ENCODE measurements at places on chromosomes 4 and X.

GRCh38 chrX:48540028-48540375, 488 bp downstream of the TBC1D25 start:
- peak; percentile 53 for DNase-seq

GRCh38 chr4:185405296-185405999, 8.8 kb downstream of the ANKRD37 start:
- DNase-seq, result no peak

- no peak for DNase-seq
Observed at GRCh38 chr4:2186133-2186864, 55.6 kb downstream of the HAUS3 start.

DNA sequence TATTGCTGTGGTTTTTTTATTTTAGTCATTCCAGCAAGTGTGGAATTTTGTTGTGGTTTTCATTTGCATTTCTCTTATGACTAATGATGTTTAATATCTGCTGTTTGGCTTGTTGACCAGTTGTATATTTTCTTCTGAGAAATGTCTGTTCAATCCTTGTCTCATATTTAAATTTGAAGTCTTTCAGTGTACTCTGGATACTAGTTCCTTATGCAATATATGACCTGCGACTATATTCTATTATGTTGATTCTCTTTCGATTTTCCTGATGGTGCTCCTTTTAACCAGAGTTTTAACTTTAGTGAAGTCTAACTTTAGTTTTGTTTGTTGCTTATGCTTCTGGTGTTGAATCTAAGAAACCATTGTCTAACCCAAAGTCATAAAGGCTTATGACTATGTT, 1528.0 kb downstream of the TECRL start:
- no peak for DNase-seq

DNA sequence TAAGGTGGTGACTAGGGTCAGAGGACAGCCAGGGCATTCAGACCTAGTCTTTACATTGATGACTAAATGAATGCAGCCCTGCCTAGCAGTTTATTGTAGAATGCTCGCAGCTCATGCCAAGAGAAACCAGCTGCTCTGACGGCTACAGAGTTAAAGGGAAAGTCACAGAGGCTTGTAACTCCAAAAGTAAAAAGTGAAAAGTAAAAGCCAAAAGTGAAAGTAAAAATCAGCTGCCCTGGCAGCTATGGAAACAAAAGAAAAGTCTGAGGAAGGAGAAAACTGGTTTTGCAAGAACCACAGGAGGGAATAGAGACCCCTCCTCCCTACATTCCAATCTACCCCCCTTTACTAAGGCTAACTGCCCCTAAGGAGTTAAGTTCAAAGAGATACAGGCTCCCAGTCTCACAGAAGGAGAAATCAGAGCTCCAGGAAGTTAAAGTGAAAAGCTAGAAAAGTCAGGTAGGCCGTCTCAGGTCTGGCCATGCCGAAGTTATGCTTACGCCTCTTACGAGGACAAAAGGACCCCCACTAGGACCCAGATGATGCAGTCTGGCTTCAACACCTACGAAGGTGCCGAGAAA, 6.0 kb downstream of the GAGE10 start:
- no peak for DNase-seq

DNA sequence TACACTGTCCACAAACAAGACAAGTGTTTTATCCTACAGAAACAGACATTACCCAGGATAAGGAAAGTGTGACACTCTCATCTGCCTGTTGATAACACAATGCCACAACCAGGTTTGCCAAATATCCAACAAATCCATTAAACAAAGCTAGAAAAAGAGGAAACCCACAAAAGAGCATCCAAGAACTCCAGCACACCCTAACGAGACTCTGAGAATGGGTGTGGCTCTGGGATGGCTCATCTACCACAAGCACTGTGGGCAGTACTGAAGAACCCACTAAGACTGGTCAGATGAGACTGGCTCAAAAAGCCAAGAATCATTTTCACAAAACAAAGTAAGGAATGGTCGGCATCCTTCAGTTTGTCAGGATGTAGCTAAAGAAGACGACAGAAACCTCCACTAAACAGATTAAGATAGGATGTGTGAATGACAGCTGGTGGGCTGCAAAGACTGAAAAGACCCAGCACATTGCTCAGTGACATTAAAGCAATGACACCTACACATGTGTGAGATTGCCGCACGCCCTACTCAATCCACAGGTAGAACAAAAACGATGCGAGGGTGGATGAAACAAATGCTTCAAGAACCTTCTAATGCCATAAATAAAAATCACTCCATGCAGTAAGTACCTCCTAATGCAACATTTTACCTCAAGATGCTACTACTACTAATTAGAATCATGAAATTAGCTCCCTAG, 14.7 kb downstream of the ATP8A1 start:
- no peak for DNase-seq

GRCh38 chrX:40064055-40064597, 33.6 kb downstream of the BCOR start:
- DNase-seq, result no peak

GRCh38 chrX:12997906-12998687, 23.2 kb downstream of the TMSB4X start:
- no peak for DNase-seq

GRCh38 chr4:109962401-109962800, 49.7 kb downstream of the EGF start:
- no peak for DNase-seq

DNA sequence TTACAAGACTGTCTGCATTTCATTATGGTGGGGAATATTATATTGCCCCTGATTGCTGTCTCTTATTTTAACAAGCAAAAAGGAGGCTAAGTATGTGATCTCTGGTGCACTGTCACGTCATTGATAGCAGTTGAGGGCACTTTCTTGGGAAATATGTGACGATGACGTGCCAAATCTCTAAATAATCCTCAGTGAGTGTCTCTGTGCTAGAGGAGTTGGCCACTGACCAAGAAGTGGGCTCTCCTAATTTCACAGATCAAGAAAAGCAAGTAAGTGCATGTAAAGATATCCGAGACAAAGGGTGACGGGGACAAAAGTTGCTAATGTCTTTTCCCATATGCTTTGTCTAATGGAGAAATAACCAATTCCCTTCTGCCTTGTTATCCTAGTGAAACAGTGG, 487.4 kb upstream of the TENM3 start:
- no peak for DNase-seq

DNA sequence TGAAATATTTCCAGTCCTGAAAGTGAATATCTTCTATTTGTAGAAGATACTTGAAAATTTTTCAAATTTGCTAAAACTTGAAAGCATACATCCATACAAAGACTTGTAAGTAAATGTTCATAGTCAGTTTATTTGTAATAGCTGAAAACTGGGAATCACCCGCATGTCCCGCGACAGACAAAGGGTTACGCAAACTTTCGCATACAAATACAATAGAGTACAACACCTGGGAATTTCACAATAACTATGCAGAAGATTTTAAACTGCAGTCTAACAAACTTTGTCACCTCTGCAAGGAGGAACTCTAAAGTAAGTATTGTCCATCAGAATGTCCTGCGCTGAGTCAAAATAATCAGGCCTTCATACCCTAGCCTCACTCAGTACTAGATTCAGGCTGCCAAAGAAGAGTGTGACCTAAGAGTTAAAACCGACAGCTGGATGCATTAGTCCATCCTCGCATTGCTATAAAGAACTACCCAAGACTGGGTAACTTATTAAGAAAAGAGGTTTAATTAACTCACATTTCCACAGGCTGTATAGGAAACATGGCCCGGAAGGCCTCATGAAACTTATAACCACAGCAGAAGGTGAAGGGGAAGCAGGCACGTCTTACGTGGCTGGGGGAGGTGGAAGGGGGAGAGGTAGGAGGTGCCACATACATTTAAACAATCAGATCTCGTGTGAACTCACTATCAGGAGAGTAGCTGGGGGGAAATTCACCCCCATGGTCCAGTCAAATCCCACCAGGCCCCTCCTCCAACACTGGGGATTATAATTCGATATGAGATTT, 60.4 kb downstream of the MMRN1 start:
- DNase-seq, result no peak

DNA sequence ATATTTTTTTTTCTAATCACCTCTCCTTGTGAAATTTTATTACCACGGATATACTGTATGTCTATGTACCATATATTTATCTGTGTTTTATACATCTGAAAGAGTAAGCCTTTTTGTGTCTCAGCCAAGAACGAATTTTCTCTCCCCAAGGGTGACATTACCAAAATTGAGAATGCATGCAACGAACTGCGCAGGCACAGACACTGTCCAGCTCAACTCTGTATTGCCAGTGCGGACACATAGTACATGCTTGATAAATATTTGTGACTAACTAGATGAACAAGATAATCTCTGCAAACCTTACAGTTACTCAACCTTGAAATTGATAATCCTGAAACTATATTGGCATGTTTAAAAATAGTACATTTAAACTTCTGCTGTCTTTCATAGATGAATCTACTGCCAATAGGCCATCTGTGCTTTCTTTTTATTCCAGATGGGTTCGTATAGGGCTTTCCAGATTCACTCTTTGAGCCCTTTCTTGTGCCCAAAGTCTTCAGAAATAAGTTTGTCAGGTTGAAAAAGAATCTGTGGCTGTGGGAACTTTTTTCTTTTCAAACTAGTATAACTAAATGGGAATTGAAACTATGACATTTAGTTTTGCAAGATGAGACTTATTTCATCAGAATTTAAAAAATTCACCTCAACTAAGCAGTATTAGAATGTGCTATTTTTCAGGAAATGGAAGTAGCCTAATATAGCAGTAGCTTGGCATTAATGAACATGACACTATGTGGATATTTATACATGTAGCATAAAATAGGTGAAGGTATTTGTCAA, 38.9 kb downstream of the DTHD1 start:
- no peak for DNase-seq

DNA sequence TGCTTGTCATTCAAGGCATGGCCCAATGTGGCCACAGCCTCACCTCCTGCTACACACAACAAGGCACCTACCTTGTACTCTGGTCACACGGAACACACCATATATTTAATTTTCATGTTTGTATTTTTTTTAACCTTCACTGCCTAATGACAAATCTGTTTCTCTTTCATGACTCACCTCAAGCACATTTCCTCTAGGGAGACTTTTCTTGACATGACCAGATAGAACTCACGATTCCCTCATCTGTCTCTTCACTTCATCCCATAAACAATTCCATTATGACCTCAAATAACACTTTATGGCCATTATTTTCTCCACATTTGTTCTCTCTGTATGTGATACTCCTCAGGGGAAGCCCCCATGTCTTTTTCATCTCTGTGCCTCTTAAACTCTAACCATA, 11.1 kb downstream of the DRP2 start:
- no peak for DNase-seq

DNA sequence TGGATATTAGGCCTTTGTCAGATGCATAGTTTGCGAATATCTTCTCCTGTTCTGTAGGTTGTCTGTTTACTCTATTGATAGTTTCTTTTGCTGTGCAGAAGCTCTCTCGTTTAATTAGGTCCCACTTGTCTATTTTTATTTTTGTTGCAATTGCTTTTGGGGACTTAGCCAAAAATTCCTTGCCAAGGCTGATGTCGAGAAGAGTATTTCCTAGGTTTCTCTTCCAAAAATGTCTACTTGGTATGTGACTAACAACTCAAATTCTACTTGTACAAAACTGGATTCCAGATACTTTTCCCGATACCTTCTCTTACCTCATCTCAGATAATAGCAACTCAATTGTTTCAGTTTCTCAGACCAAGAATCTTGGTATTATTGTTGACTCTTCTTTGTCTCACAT, 142.4 kb upstream of the GLRA2 start:
- no peak for DNase-seq

GRCh38 chr4:98530572-98530971, 127.8 kb downstream of the TSPAN5 start:
- no peak for DNase-seq

DNA sequence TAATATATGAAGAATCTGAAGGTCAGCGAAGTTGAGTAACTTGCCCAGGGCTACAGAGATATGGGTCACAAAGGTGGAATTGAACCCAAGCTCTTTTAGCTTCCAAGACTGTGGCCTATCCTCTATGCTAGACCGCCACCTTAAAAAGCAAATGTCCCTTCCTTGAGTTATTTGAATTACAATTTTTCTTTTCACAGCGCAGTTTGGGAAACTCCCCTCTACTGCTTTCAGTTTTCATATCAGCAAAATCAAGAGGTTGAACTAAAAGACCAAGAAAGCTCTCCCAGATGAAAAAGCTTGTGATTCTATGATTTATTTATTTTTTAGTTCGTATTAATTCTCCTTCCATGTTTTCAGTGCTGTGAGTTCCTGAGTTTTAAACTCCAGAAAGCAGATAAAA, 174.5 kb upstream of the C1QTNF7 start:
- no peak for DNase-seq

DNA sequence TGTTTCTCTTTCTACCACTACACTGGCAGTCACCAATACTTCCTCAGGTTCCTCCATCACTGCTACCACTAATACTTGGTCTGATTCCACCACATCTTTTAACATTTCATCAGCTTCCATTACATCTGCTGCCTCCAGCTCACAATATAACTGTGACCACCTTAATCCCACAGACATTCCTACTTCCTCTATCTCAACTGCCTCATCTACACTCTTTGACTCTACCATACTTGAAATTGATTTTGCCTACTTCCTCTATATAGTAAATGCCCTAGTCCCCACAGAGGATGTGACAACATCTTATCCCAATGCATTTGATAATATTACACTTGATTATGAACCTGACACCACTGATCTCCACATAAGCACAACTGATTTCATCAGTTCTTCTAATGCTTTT, 29.0 kb downstream of the OPRPN start:
- no peak for DNase-seq

DNA sequence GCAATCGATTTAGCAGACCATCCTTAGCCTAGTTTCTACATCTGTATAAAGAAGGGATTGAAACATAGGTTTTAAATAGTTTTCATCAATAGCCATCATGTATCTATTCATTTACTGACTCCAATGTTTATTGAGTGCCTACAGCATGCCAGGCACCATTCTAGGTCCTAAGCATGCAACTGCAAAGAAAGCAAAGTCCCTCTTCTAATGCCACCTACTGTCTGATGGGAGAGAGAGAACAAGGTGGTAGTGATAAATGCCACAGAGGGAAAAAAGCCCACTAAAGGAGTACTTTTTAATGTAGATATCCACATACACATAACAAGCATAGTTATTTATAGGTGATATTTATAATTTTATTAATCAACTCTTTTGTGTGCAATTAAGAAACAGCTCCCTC, 67.6 kb upstream of the PPARGC1A start:
- DNase-seq, result no peak

DNA sequence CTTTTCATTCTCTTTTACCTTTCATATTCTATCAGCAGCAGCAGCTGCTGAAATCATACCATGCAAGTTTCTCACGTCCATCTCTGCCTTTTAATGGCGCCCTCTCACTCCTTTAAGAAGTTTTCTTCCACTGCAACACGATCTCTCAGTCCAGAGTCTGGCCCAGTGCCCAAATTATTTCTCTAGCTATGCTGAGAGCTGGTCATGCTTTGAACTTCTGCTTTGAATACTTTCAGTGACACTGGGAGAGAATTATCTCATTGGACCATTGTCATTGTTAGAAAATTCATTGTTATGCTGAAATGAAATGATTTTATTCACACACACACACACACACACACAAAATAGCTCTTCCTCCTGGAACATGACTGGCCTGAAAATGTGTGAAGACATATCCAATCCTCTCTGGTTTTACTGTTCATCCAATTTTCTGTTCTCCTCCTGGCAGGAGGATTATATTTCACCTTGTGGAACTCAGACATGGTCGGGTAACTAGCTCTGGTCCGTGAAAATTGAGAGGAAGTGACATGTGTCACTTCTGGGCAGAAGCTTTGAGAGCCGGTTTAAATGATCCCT, 1.3 kb upstream of the PDHA1 start:
- DNase-seq, result no peak

Data from stimulated activated CD4-positive, alpha-beta T cell treated with anti-CD3 and anti-CD28 coated beads, Interleukin-4, amount 100 ng/mL, for 4 hours (primary cell).